ENCODE measurements at places on chromosomes 7 and 10. TPM values are rescaled to one million over a fixed set of nuclear protein-coding genes. Genes with fewer than 3 reads are reported as not detected.

Gene CLRN3
- total RNA-seq = not detected

- H3K27me3 ChIP-seq = no peaks in the 10 kb centered on the region
- H3K27ac ChIP-seq = peak overlapping the region; percentile 76
- DNase-seq = no peak
- H3K4me3 ChIP-seq = no peak overlapping the region
- peaks cover 53% of the 10 kb centered on the region for H3K36me3 ChIP-seq
These were observed 18.9 kb downstream of the BAG3 start for GRCh38 chr10:119669975-119670640.

Gene PTPRN2
- 2.2 TPM for total RNA-seq

- peak overlapping the region; percentile 91 for H3K27ac ChIP-seq
- H3K27me3 ChIP-seq = no peaks in the 10 kb centered on the region
- no peaks in the 10 kb centered on the region for H3K36me3 ChIP-seq
- H3K4me3 ChIP-seq = no peak overlapping the region
- DNase-seq = no peak
These were observed 181.3 kb downstream of the PFKFB3 start for GRCh38 chr10:6384031-6384430.

Gene KCNMA1
- total RNA-seq = 168 TPM

DNA sequence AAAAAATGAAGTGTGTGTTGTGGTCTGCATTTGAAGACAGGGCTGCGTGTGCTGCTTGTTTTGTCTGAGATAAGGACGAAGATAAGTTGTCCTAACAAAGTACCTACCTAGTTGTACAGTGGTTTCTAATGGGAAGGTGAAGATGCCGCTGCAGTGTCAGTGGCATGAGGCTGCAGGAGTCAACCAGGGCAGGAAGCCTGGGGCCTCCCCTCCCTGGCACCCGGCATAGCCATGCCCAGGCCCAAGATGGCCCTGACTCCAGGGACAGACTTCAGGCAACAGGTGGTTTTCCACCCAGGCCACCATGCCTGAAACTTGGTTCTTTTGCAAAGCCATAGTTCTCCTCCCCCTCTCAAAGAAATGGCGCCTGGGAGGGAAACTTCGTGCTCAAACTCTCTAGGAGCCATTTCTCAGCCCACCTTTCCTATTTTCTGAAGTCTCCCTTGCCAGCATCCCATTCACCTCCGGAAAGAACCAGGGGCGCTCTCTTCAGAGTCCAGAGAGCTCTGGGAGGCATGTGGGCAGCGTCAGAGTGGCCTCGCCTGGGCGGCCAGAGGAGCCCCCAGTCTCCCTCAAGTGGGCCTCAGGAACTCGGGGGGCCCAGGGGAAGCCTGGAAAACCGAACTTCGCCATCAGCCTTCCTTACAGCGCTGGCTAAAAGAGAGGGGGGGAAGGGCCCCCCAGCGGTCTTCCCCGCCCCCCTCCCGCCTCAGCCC lies 2.1 kb upstream of the KAT6B start:
- peaks cover 3% of the 10 kb centered on the region for H3K36me3 ChIP-seq
- peak overlapping the region; percentile 85 for H3K27ac ChIP-seq
- peaks cover 42% of the 10 kb centered on the region for H3K4me1 ChIP-seq
- no peak for DNase-seq

- no peaks in the 10 kb centered on the region for H3K27me3 ChIP-seq
- no peak overlapping the region for H3K27ac ChIP-seq
- no peak for DNase-seq
These were observed 59.5 kb upstream of the KLF6 start for GRCh38 chr10:3844491-3845025.

All from thoracic aorta (tissue), 2 donors.